ENCODE measurements at places on chromosomes 5 and 9.

- DNase-seq, result no peak
Measured at GRCh38 chr5:14715481-14715880, 51.0 kb downstream of the OTULIN start.

GRCh38 chr5:102799017-102799416 is 43.9 kb downstream of the PAM start:
- DNase-seq, result no peak

DNA sequence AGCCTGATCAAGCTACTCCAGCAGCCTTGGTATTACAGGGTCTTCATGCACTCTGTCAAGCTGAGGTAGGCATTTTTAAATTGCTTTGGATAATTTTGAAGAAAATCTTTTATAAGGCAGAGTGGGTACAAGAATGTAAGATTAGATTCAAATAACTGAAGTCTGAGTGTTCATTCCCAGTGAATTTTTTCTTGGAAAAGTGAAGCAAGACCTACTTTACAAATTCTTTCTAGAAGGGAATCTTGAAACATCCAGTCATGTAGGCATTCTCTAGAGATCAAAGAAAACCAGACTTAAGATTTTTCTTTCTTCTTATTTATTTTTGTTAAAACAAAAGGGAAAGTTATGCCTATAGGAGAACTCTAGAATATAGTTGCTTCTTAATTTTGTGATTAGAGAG is 139.0 kb downstream of the FOCAD start:
- DNase-seq, result no peak

GRCh38 chr9:136081113-136081825 is 13.8 kb downstream of the NACC2 start:
- peak; percentile 1 for DNase-seq

DNA sequence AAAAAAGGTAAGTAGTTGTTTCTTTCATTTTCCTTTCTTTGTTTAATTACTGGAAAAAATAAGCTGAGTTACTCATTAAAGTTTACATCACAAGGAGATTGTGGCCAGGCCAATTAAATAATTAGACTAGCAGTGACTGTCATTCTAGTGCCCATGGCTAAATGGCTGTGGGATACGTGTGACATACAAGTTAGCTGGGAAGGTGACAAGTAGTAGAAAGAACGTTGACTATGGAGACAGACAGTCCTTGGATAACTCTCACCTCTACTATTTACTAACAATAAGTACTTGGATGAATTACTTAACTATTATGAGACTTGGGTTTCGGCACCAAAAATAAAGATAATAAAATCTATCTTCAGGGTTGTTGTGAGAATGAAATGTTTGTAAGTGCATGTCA is 7.0 kb upstream of the LOX start:
- DNase-seq, result no peak

GRCh38 chr5:17326600-17327037 is 109.2 kb downstream of the BASP1 start:
- DNase-seq, result no peak

DNA sequence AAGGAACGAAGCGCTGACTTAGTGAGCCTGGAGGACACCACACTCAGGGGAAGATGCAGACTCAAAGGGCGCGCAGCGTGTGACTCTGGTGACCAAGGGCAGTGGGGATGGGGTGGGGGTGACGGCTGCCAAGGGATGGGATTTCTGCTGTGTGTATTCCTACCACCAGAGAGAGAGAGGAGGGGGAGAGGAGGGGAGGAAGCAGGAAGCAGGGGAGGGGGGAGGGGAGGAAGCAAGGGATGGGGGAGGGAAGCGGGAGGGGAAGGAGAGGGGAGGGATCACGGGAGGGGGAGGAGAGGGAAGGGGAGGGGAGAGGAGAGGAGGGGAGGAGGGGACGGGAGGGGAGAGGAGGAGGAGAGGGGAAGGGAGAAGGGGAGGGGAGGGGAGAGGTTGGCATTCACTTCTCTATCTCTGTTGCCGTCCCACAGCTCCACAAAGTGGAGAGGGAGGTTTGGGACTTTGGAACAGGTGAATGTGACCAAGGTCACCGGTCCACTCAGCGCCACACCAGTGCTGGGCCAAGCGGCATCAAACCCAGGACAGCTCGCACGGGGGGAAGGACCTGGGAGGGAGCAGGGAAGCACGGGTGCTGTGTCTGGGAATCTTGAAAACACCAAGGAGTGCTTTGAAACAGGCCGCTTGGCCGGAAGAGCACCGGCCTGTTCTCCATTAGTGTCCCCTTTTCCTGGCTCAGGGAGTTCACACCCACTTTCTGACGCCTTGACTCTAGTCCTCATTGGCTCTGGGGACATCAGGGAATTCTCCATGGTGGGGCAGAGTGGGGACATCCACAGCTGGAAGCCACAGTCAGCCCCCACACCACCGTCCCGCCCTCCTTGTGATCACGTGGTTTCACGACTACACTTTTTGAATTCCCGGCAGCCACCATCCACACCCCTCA is 77.4 kb downstream of the VAV2 start:
- DNase-seq, result no peak

DNA sequence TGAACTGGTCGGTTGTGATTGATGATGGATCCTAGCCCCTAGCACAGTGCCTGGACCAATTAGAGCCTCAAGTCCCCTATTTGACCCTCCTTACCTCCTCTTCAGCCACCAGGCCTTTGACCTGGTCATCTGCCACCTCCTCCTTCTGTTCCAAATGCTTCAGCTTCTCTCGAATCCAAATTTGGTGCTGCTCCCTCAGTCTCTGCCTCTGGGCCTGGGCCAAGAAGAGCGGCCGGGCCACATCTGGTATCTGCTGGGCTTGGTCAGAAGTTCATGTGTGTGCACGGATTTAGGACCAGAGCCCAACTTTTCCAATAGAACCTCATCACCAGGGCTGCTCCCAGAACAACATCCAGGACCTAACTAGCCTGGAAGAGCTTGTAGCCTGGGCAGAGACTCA is 6.5 kb downstream of the SLC35A4 start:
- DNase-seq, result no peak

DNA sequence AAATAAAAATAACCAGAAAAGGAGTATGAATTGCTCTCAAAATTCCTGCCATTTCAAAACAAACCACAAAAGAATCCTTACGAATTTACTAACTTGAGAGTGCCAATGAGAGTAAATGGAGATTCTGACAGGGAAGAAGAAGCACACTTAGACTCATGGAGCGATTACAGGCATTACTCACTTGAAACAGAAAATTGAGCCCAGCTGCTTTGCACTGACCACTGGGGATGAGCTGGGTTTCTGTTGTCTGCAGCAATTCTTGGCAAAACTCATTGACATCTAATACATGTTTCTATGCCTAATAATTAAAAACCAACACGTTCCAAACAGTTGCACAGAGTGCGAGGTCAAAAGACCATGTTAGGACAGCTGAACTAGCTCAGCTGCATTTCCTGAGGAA is 731.6 kb downstream of the DNAH5 start:
- DNase-seq, result no peak

- DNase-seq, result no peak
Measured at GRCh38 chr9:133667759-133668450, 31.7 kb downstream of the DBH start.

DNA sequence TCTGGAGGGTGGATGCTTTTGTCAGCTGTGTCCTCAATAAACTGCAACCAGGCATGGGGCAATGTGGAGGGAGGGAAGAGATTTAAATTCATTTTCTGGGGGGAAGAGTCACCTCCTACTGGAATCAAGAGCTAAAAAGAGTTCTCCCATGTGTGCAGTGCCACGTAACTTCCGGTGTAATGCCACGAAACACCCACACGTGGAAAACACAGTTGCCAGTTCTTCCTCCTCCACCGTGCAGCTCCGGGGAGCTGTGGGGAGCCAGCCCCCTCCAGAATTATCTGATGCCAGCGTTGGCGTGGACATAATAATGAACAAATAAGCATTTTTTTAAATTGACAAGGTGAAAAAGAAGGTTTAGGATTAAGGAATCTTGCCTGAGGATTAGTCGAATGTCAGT is 32.1 kb upstream of the MED10 start:
- no peak for DNase-seq

GRCh38 chr5:143691945-143692290 is 120.0 kb upstream of the HMHB1 start:
- DNase-seq, result no peak
